ENCODE measurements at places on chromosomes 2 and 18.

DNA sequence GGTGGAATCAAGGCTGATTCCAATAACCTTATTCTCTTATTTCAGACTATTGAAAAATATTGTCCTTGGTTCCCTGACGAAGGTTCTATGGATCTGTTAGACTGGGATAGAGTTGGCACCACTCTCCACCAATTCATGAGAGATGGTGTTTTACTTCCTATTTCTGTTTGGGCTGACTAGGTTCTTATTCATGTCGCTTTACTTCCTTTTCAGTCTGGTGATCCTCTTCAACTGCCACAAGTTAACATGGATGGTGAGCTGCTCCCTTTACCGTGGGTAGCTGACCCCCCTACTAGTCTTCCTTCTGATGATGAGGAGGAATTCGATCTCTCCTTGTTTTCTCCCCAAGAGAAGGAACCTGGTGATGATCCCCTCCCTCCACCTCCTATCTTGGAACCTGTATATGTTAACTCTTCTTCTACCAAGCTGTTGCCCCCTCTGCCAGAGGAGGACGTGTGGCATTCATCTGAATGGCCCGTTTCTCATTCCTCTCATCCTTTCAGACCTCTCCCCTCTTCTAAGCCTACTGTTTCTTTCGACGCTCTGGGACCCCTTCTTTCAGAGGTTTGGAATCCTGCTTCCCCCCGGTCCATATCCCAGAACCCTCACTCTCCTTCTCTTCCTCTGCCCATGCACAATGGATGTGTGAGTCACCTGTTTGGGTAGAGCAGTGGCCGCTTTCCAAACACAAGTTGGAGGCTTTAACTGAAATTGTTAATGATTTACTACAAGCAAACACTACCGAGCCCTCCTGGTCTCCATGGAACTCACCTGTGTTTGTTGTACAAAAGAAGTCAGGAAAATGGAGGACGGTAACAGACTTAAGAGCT is 13.5 kb upstream of the CNOT11 start:
- no peak for DNase-seq

DNA sequence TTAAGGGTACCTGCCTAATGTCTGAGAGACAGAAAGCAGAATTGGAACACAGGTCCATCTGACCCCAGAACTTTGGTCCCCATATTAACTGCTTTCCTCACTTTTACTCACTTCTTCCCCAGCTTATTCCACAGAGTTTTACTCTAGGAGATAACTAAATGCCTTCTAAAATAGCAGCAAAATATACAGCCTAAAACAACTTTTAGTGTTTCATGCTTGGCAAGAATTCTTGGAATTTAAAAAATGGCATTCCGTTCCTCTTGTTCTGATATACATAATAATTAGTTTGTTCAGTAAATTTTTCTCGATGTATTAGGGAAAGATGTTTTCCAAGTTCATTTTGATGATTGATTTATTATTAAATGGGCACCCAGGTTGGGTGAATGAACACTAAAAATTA is 151.9 kb downstream of the FHOD3 start:
- no peak for DNase-seq

DNA sequence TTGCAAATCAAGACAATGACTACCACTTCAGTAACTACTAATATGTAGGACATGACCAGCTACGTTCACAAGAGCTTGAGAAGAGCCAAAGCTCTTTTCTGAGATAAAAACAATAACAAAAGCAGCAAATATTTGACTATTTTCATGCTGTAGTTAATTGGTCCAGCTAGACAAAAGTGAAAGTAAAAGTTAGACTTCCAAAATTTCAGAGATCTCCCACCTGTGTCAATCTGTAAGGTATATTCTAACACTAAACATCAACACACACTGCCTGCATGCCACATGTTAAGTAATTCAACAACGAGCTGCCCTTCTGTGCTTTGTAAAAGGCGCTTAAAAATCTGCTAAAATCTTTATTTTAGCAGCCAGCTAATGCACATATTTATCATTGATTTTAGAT is 185.9 kb downstream of the SLC39A10 start:
- no peak for DNase-seq

DNA sequence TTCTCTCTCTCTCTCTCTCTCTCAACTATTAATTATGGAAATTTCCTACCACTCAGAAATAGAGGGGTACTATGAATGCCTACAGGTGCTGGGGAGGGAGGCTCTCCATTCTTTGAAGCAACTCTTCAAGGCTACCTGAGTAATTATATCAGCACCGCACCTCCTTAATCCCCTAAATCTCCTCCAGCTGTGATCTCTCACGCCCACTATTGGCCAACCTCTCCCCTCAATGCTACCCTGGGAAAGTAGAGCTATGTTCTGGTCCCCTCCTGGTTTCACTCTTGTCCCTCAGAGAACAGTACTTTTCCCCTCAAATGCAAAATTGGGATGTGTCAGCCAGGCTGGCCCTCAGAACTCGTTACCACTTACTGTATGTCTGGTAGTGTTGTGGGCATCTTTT is 1.6 kb downstream of the MOCOS start:
- no peak for DNase-seq

DNA sequence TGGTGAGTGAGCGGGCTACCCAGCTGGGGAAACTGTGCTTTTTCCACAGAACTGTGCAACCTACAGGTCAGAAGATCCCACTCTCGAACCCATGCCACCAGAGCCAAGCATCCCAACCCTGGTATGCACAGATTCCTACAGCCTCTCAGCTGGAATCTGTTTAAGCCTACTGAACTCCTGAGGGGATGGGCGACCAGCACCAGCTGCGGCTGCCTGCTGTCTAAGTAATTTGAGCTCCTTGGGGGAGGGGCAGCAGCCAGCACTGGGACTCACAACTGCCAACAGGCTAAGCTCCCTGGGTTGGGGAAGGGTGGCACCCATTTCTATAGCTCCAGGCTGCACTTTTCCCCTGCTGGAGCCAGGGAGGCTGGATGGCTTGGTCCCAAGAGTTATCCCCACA is 11.8 kb downstream of the CYP27C1 start:
- no peak for DNase-seq

GRCh38 chr2:8986327-8986976 is 17.0 kb downstream of the MBOAT2 start:
- no peak for DNase-seq

DNA sequence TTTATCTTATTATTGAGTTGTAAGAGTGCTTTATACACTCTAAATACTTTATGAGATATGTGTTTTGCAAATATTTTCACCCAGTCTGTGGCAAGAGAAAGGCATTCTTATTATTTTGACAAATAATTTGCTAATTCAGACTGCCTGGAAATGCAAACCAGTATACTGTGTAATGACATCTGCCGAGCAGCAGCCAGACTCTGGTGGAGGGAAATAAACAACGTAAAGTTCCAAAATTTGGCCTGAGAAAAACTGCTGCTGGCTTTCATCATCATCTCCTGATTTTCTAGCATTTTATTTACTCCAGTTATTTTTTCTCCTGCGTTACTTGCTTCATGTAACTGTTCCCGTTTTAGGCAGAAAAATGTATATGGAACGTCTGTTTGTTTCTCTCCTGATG is 161.6 kb downstream of the RNF152 start:
- DNase-seq = no peak

DNA sequence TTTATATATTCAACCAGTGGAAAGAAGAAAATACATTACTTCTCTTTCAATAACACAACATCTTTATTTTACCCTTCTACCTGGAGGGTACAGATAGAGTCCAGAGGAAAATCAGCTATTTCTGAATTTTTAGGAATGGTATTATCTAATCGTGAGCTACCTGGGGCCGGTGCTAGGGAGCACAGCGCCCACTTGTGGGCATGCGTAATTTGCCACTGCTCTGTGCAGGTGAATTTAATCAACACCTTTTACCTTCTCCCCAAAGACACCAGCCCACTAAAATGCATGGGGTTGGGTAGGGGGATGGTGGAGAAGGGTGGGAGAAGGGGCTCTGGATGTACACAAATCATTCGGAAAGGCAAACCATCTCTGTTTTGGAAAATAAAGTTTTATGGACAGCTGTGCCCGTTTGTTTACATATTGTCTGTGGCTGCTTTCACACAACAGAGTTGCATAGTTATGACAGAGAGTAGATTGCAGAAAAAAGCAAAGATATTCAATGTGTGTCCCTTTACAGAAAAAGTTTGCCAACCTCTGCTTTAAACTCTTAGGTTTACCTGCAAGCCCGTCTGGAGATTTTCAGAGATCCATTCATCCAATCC is 51.5 kb upstream of the DCC start:
- DNase-seq = peak; percentile 4

DNA sequence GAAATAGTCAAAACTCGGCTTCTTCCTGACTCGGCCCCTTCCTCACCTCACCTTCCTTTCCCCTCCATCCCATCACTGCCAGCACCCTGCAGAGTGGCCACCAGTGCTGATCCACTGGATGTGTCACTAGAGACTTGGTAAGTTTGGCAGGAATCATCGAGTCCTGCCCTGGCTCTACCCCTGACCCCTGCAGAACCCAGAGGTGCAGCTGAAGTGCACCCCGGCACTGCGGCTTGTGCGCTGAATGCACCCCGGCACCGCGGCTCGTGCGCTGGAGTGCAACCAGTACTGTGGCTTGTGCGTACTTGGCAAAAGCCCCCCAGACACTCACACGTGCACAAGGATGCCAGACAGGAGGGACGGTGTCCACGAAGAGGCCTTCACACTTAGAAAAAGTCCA is 206.5 kb downstream of the SNTG2 start:
- DNase-seq = no peak

DNA sequence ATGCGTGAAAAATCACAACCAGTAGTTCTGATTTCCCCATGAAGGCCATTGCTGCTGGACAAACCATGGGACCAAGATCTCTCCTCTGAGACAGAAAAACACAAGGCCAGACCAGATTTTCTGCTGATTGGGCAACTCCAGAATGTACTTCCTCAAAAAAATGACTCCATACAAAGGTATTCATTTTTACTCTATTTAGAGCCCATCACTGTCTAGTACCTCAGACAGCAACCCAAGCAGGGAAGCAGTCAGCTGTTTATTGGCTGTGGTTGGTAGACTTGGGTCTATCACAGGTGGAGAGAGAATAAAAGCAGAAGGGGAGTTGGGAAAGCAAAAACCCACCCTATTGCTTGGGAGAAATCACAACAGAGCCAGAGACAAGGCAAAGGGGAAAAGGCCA is 219.9 kb downstream of the PIK3C3 start:
- DNase-seq = no peak

DNA sequence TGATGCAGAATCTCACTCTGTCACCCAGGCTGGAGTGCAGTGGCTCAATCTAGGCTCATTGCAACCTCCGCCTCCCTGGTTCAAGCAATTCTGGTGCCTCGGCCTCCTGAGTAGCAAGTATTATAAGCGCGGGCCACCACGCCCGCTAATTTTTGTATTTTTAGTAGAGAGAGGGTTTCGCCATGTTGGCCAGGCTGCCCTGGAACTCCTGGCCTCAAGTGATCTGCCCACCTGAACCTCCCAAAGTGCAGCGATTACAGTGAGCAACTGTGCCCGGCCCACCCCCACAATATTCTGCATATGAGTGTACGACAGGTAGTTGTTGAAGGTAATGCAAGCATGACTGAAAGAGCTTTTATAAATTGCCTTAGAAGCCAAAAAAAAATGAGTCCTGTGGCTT is 1.2 kb downstream of the WDR75 start:
- no peak for DNase-seq

DNA sequence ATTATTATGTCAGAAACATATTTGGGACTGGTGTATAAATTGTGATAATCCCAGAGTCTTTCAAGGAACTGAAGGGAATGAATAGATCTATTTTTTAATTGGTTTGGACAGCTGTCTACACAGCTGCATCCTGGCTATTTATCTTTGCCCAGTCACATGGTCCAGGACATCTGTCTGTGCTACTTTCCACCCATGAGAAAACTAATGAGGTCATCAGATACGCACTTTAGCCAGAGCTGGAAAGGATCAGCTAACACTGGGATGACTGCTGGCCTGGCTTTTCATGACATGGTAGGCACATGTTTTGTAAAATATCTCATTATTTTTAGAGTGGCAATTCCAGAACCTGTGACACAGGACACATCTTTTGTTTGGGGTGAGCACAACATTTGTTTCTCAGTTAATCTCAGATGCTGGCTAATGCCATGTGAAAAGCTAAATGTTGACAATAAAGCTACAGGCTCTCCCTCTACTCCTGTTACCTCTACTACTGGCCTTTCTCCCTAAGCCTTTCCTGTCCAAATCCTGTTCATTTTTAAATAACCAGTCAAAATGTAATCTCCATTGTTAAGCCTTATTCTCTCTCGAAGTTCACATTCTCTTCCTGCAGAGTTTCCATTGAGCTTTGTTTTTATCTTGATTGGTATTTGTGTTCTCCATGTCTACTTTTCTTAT is 500.7 kb downstream of the RIT2 start:
- DNase-seq = no peak

DNA sequence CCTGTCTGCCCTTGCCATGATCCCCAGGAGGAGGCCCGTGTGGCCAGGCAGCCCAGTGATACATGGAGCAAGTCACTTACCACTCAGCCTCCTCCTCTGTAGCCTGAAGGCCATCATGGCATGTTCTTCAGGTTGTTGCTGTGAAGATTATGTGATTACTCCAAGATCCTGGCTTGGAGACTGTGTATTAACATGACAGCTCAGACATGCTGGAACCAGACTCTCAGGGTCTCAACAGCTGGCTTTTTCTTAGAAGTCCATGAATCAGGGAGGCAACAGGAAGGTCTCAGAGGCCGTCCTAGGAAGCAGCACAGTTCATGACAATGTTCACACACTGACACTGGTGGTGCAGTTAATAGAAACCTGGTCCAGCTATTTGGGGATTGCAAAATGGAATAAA is 158.6 kb upstream of the TWIST2 start:
- DNase-seq = no peak

DNA sequence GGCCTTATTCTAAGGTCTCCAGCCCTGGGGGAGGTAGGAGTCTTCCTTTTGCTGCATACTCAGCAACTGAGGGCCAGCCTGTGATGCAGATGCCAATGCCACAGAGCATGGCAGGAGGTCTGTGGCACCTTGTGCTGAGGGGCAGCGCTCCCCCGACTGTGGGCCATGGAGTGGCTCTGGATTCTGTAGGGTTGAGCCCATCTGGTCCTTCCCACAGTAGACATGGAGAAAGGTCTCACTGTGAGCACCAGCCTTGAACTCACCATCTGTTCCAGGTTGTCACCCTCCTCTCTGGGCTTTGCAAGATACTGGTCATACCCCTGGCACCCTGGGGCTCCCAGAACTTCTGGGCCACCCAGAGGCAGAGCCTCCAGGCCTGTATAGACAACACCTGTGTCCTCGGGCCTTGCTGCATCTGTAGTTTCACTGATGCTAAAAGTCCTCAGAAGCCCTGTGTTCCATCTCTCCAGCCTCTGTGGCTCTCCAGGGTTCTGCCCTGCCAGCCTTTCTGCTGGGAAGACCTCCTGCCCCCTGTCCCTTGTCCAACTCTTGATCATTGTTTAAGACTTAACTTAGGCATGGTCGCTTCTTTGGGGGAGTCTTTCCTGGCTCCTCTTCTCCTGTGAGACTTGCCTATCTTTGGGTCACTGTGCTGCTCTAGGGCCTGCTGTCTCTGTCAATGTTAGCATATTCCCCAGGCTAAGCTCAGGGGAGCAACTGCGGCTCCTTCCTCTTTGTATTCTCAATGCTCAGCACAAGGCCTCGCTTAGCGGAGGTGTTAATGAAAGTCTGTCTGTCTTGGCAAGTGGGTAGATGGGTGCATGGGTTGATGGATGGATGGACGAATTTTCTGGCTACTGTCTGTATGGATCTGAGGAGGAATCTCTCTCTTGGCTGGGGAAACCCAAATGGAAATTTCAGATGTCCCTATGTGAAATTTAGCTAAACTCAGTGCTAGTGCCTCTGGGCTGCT is 160.9 kb downstream of the DYSF start:
- no peak for DNase-seq
